ENCODE measurements at places on chromosomes 2 and 18.

DNA sequence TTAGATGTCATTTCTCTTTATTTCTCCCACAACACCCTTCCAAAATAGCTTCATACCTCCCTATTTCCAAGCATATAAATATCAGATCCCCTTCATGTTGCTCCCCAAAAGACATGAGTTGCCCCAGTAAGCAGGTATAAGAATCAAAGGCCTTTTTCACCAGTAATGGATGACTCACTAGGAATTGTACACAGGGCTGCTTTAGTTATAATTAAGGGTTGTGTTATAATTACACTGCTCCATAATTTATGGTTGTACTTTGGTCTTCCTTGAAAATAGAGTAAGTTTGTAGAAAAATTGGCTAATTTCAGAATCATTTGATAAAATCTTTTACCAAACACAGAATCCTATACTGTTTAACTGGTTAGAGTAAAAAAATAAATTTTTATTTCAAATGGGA lies 8.8 kb upstream of the AQP4 start:
- DNase-seq, result peak; percentile 7

DNA sequence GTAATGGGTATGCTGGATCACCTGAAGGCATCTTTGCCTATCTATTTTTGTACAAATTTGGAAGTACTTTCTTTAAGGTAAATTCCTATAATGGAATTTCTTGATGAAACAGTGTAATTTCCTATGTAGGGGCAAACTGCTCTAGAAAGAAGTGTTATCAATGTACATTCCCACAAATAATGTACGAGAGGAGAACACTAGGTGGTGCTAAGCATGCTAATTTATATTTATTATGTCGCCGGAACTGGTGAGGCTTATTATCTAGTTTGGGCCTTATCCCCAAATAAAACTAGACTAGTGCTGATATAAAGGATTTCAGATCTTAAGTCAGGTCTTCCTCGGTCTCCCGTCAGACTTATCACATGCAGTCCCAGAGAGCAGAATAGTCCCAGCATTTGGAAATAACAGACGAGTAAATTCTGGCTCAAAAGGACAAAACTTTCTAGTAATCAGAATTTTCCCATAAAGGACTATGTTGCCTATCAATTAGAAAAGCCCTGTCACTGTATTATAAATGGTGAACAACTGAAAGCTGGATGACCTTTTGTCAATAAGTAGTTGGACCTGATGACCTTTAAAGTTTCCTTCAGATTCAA lies 86.9 kb upstream of the RBBP8 start:
- peak; percentile 64 for DNase-seq

DNA sequence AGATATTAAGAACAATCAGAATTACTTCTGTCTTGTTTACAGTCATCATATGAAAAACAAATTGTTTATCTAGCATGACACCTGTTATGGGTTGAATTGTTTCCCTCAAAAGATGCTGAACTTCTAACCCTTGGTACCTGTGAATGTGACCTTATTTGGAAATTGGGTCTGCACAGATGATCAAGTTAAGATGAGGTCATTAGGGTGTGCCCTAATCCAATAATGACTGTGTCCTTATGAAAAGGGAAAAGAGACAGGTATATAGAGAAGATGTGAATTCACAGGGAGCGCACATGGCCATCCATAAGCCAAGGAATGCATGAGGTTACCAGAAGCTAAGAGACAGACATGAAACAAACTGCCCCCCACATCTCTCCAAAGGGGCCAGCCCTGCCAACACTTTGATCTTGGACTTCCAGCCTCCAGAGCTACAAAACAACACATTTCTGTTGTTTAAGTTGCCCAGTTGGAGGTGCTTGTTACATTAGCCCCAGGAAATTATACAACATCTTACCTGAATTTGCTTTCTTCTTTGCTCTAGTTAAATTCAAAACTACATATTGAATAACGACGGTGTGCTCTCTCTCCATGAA lies 2.3 kb upstream of the HPCAL1 start:
- DNase-seq, result peak; percentile 60

- DNase-seq, result no peak
Observed at GRCh38 chr2:6794448-6794847, 71.3 kb downstream of the CMPK2 start.

DNA sequence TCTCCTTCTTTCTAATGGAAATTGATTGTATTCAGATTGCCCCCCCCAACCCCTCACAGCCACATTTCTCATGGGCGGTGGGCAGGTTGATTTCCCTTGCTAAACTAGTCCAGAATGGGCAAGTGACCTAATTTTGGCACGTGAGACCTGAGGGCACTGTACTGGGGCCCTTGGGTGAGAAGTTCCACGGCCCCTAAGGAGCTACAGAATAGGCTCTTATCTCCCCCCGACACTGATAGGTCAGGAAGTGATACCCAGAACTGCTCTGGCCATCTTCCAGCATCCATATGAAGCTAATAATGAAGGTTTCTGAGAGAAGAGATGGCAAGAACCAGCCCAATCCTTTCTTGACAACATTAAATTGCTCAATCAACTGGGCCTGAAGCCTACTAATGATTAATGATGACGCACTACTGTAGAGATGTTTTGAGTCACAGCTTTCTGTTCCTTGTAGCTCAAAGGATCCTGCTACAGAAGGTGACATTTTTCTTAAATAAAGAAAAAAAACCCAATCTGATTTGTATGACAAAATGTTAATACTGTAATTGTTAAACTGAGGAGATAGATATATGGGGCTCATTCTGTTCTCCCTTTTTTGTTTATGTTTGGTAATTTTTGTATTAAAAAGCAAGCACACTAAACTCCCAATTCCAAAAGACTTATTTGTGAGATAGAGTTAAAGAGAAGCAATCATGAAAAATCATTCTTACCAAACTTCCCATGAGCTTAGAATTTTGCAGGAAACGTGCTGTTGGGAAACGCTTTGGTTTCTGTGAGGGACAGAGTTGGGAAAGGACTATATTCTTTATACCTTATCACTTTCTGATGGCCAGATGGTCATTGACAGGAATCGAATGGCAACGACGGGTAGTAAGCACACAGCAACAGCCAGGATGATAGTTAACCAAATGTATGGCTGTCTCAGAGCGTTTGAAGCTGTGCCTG lies 28.2 kb upstream of the NARS1 start:
- peak; percentile 97 for DNase-seq

- no peak for DNase-seq
Observed at GRCh38 chr18:5962362-5962761, 67.0 kb upstream of the TMEM200C start.

- DNase-seq, result peak; percentile 31
Observed at GRCh38 chr18:55998071-55998522, 410.1 kb upstream of the TCF4 start.

DNA sequence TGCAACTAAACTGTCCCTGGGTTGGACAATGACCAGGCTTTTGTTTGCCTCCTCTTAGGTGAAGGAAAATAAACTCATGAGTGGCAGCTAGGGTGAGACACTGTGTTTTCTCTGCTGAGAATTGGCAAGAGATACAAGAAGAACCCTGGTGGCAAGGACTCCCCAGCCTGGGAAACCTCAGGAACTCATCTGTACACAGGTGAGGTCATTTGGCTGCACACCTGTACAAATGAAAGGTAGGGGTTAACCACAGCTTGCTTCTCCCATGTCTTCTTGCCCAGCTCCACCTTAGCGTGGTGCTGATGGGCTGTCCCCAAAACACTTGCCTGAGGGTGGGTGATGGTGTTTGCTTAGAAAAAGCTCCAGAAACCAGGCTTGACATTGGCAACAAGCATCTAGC lies 97.2 kb upstream of the FAM136A start:
- no peak for DNase-seq

DNA sequence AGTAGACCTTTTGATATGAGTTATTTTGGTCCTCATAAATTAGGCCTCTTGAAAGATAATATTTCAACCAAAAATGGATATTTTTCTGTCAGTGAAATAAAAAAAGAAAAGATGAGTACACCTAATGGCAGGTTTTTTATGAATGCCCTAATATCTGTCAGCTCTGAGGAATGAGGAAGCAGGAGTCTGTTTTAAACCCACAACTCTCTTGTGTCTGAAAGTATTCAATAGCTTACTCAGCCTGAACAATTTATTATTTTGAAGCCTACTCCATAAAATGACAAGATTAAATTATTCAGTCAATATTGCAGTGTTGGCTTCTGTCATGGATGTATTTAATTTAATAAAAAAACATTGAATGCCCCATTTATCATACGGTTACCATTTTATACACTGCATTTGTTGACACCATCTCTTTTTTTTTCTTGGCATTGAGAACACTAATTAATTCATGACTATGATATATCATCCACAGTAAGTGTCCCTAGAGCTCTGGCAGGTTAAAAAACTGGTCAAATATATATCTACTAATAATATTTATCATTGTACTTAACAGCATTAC lies 548.2 kb downstream of the CBLN2 start:
- peak; percentile 9 for DNase-seq

GRCh38 chr2:235740821-235741220 lies 247.0 kb downstream of the AGAP1 start:
- DNase-seq, result no peak

GRCh38 chr2:148819019-148819585 lies 55.9 kb upstream of the KIF5C start:
- no peak for DNase-seq

DNA sequence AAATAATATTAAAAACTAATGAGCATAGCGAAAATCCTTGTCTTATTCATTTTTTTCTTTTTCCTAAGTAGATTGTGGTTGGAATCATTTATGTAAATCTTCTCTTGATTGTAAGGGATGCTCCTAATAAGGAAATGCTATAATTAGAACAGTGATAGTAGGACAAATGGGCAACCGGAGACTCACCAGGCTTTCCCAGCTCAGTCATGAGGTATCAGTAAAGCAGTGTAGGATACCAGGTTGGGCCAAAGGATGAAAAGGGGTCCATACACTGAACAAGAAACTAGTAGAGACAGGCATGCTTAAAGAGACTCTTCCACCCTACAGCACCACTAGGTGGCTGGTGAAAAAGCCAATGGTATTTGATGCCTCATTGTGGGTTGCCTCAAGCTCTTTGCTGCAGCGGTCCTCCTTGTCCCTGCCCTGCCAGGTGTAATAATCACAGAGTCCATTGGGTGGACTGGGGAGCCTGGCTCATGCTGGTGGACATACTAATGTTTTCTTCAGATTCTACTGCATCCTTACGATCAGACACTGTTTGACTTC lies 71.4 kb upstream of the FAM98A start:
- no peak for DNase-seq

GRCh38 chr2:44777036-44777435 lies 164.5 kb upstream of the SIX3 start:
- DNase-seq, result no peak

DNA sequence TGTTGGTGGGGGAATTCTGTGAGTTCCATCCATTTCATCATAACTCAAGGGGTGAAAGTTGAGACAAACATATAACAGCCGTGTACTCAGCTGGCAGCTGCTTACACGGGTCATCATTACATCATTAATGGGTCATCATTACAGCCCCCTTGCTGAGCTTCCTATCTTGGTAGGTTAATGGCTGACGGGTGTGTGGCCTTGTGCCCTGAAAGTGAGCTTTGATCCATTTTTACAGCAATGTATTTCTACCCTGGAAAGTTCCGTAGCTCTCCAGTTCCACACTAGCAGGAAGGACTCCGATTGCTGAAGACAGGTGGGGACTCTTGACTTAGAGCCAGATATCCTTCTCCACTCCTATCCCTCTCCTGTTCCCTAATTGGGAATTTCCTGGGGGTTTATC lies 105.2 kb upstream of the DLX2 start:
- no peak for DNase-seq

DNA sequence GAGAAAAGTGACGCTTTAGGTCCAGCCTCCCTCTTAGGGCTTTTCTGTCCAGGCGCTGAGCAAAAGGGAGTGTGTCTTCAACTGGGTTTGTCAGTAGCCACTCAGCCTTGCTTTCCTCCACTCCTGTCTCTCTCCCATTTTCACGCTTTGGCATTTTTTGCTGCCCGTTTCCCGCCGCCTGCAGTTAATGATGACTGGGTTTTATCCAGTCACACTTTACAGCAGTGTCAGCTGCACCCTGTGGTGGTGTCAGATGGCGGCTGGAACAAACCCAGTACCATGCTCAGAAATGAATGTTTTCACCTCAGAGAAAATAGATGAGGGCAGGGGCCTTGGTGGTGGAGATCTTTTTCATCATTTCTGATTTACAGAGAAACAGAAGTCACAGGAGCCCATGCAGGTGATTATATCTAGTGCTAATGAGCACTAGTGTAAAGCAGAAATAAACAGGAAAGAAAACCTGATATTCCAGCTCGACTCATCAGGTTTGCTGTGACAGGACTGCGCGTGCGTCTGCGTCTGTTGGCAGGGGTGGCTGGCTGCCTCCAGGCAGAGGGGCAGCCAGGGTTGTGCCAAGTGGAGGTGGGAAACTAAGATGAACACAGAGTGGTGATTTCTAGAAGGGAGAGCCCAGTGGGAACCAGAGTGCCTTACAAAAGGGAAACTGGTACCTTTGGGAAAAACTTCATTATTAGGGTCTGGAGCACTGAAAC lies 139.9 kb downstream of the TANC1 start:
- peak; percentile 24 for DNase-seq

GRCh38 chr18:27778441-27778840 lies 398.5 kb downstream of the CDH2 start:
- peak; percentile 40 for DNase-seq

DNA sequence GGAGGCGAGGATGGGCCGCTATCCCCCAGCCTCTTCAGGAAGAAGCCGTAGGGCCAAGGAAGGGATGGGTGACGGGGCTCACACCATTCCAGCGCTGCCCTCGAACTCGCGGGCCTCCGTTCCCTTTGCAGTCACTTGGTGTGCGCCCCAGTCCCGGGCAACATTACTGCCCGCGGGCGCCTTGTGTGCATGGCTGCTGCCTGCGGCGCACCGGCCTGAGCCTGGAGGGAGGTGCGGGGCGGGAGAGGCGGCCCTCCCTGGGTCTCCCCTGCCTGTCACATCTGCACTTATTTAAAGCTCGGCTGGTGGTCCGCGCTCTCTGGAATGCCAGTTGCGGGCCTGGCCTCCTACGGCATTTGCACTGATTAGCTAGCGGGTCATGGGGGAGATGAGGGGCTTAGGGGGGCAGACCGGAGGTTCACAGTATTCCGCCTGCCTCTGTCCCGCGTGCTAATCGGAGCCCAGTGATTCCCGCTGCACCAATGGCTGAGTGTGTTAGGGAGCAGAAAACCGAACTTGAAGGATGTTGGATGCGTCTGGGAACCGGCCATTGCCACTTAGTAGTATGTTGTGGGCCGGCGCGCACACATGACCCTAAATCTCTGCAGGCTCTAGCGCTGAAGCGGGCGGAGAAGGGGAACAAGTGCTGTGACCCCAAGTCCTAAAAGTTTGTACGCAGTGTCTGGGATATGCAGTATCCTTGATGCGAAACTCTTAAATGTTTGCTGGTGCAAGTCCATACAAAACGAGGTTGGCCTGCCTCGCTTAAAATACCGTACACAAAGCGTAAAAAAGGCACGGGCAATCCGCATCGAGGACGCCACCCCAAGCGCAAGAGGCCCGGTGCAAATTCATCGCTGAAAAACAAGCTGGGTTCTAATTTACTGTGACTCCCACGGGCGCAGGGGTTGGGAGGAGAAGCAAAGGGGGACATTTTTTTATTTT lies 161.2 kb upstream of the SIX2 start:
- peak; percentile 13 for DNase-seq

GRCh38 chr18:1571206-1571605 lies 666.5 kb downstream of the ADCYAP1 start:
- DNase-seq, result no peak

GRCh38 chr2:212465456-212465855 lies 73.1 kb downstream of the ERBB4 start:
- DNase-seq, result no peak

Measured in bronchial epithelial cell (primary cell).